ENCODE measurements at places on chromosomes 12 and 14.

DNA sequence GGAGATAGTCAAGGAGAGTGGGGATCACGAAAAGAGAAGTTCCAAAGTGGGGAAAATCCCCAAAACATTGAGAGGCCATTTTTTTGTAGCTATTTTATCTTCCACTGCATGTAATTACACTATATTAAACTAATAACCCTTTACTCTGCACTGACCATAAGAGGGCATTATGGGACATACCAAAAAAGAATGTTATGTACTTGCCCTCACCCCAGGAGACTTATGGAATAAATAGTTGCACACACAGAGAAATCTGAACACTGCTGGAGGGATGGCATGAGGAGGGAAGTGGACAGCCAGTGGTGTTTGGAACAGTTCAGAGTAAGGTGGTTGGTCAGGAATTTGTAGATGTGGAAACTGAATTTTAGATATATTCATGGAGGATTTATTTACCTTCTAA lies 422.9 kb downstream of the SNAPC1 start:
- DNase-seq: no peak

DNA sequence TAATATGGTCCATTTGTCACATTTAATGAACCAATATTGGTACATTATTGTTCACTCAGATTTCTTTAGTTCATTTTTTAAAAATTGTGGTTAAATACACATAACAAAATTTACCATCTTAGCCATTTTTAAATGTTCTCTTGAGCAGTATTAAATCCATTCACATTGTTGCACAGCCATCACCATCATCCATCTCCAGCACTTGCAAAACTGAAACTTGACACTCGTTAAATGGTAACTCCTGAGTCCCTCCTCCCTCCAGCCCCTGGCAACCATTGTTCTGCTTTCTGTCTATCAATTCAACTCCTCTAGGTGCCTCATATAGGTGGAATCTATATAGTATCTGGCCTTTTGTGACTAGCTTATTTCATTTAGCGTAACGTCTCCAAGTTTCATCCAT lies 86.4 kb downstream of the ACACB start:
- DNase-seq: no peak

- DNase-seq: no peak
These were observed 120.0 kb upstream of the SLC38A2 start for GRCh38 chr12:46492471-46493085.

DNA sequence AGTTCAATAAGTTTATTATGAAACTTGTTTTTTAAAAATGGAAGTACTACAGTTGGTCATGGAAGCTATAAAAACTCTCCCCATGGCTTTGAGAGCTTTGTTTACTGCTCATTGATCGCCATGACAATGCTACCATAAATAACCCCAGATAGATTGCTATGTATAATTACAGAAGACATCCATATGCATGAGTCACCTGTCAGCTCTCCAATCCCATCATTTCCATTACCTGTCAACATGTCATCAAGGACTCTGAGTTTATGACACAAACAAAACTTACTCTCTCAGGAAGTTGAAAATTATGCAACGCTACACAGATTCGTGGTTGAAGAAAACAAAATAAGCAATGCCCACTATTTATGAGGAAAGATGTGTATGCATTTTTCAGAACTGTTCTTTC lies 144.4 kb downstream of the SEC23A start:
- no peak for DNase-seq

DNA sequence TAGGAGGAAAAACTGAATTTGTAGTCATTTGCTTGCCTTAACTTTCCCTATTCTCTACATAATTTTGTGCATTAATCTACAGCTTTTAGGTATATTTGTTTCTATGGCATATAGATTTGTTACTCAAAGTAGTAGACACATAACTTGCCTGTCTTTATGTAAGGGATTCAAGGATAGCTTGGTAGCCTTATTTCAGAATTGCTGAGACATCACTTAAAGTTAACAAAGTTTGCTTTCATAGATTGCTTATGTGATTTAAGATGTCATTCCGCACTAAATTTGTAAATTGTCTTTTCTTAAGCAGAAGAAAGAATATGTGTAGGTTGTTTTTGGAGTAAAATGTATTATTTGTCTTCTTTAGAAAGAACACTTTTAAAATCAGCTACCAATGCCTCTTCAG lies 477.7 kb upstream of the NOVA1 start:
- DNase-seq: no peak

DNA sequence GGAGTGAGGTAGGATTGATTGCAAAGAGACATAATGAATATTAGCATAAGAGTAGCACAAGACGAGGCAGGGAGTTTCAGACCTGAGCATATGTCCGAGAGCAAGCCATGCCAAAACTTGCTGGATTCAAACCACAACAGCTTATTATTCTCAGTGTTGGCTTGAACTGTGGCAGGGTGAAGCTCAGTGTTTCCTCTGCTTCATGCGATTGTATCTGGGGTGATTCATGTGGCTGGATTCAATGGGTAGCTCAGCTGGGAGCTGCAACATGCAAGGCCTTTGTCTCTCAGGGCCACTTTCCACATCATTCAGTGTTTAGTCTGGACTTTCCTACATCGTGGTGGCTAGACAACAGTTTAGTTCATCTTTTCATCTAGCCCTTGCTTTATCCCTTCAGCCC lies 22.1 kb upstream of the E2F7 start:
- no peak for DNase-seq

- no peak for DNase-seq
These were observed 135.8 kb upstream of the VRK1 start for GRCh38 chr14:96661244-96661969.

- no peak for DNase-seq
These were observed 355.0 kb downstream of the ETNK1 start for GRCh38 chr12:22979854-22980469.

DNA sequence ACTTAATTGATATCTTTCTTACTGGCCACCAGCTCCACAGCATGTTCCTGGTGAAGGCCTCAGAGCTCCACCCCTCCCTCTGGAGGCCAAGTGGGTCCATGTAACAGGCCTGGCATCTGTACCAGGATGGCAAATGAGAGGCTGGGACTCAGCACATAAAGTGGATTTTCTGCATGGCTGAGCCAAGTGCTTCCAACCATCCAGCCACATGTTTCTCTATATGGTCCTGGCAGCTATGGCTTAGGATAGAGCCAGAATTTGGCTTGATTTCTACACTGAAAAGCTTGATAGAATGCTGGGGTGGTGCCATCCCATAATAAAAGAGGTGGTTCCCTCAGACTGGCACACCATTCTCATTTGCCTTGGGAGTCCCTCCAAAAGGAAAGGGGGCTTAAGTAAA lies 94.1 kb downstream of the PAX9 start:
- DNase-seq: no peak

All from activated T-cell treated with anti-CD3 and anti-CD28 coated beads for 48 hours (primary cell).